Activated CD8-positive, alpha-beta memory T cell treated with anti-CD3 and anti-CD28 coated beads for 1 hour (primary cell): ENCODE measurements at places on chromosomes 12 and 14.

DNA sequence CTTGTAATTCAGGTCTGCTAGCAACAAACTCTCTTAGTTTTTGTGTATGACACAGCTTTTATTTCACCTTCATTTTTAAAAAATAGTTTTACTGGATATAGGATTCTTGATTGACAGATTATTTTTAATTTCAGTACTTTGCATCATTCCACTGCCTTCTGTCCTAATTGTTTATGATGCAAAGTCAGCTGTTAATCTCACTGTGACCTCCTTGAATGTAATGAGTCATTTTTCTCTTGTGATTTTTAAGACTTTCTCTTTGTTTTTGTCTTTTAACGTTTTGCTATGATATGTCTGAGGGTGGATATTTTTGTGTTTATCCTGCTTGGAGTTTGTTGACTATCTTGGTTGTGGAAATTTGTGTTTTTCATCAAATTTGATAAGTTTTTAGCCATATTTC, 126.3 kb upstream of the FBXO33 start:
- DNase-seq: no peak

GRCh38 chr12:18320976-18321375, 59.7 kb downstream of the PIK3C2G start:
- DNase-seq: no peak

- no peak for DNase-seq
These were observed 199.7 kb upstream of the HMGA2 start for GRCh38 chr12:65624554-65625086.

DNA sequence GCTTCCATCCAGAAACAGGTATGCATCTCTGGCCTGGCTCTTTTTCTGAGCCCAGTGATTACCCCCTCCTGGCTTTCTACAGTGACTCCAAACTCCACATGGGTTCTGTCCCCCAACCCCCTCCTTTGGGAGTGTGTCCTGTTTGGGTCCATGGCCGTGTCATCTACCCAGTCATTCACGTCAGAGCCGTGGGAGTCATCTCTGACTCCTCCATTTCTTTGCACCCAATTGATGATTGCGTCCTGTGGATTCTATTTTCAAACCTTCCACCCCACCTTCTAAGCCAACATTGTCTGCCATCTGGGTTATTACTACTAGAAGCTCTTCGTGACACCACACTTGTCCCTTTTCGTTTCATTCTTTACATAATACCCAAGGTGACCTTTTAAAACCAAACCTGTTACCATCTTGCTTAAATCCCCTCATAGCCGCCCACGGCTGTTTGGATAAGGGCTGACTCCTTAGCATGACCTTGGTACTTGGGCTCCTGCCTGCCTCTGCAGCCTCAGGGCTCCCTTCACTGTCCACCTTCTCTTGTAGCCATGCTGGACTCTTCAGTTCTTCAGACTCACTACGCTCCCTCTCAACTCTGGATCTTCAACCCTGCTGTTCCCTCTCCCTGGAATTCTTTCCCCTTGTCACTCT, 38.1 kb upstream of the NT5DC3 start:
- DNase-seq: no peak

- no peak for DNase-seq
These were observed 100.9 kb upstream of the PARP11 start for GRCh38 chr12:3973973-3974644.

- DNase-seq: no peak
These were observed 67.2 kb downstream of the HECTD4 start for GRCh38 chr12:112314981-112315380.

DNA sequence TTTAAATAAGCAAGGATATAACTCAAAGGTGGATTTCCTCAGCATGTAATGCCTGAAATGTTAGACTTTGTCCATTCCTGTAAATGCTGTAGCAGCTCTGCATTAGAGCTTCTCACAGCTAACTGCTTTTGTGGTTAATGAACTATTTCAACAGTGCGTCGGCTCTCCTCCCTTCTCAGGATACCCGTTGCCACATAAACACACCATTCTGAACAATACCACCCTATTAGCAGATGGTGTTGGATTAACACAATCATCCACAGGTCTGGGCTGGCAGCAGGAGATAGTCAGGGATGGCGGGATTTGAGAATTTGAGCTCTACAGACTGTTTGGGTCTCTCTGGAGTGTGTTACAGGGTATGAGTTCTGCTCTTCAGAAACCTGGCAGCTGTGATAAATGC, 33.5 kb upstream of the C12orf42 start:
- DNase-seq: no peak

DNA sequence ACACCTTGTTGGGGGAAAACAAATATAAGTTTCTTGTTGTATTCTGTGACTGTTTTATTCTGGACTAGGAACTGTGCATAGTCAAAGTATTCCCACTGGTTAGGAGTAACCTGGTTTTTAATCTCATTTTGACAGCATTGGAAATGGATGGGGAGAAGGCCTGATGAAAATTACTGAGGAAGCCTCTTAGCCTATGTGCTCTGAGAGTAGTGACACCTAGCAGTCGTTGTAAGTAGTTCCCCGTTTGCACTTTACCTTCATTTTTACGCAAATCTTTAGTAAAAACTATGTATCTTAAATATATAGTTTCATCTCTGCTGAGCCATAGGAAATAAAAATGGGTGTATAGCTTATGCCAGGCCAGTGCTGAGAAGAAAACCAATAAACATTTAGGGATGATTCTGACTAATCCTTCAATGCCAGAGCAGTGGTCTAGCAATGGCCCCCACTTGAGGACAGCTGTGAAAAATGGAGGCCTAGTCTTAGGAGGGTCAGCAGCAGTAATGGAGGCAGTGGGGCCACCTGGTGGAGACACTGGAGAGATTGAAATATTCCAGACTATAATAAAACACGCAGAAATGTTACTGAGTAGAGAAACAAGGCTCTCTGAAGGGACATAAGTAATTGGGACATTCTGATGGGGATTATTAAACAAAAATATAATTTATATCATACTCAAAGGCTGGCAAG, 133.2 kb upstream of the NOVA1 start:
- no peak for DNase-seq

DNA sequence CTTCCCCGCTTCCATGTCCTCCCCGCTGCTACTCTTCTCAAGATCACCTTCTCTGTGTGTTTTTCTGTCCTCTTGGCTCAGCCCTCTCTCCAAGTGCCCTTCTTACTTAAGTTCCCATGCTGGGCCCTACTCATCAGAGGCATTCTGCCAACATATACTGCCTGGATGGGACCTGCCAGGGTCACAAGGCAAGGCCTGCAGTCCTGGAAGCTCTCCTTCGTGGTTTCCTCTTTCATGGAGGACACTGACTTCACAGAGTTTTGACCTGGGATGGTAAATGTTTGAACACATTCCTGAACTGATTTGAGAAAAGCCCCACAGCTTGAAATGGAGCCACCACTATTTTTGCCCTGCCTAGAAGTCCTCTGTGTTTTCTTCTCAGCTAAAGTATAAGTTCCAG, 140.9 kb downstream of the TMEM30B start:
- no peak for DNase-seq

- no peak for DNase-seq
These were observed 221.0 kb downstream of the PTPRO start for GRCh38 chr12:15543347-15543746.

DNA sequence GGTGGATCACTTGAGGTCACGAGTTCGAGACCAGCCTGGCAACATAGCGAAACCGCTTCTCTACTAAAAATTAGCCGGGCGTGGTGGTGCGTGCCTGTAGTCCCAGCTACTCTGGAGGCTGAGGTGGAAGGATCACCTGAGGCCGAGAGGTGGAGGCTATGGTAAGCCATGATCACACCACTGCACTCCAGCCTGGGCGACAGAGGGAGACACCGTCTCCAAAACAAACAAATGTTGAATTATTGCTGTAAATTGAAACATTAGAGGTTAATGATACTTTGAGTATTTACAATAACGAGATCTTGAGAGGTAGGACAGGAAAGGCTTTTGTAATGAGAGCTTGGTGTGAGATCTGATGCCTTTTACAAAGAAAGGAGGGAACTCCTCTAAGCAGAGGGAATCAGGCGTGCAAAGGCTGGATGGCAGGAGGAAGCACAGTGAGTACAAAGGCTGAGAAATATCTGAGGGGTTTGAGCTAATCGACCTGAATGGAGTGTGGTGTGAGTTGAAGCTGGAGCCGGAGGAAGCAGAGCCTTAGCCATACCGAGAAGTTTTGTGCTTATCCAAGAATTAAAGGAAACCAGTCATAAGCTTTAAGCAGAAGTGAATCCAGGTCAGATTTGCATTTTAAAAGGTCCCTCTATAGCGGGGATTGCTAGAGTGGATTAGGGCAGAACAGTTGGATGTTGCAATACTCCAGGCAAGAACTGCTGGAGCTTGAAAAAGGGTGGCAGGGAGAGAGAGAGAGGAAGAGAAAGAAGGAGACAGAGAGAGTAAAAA, 1.1 kb downstream of the RHNO1 start:
- DNase-seq: no peak

DNA sequence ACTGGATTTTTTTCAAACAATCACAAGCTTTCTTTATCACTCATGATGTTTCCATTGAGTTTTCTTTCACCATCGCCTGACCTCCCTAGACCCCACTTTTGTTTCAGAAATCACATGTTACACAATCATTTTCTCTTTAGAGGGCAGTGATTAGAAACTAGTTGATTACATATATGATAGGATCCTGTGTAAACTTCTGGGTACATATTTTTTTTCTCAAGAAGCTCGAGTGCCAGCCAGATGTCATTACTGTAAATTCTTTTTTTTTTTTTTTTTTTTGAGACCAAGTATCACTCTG, 62.4 kb upstream of the PSMA6 start:
- no peak for DNase-seq

GRCh38 chr12:30796313-30796780, 41.6 kb upstream of the CAPRIN2 start:
- no peak for DNase-seq

DNA sequence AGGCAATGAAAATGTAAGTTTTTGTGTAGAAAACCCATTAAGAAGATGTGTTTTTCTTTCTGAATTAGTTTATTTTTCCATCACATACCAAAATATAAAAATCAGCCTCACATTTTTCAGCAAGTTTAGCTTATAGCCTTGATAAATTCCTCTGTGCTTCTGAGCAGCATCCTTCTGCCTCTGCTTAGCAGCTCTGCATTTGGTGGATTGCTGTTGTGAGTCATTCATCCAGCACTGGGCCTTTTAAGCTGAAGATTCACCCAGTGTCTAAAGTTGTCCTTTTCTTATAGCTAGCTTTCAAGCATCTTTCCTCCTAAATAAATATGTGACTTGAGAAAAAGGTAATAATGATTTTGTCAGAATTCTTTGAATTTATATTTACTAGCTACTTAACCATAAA, 206.1 kb downstream of the PCNX1 start:
- DNase-seq: no peak

DNA sequence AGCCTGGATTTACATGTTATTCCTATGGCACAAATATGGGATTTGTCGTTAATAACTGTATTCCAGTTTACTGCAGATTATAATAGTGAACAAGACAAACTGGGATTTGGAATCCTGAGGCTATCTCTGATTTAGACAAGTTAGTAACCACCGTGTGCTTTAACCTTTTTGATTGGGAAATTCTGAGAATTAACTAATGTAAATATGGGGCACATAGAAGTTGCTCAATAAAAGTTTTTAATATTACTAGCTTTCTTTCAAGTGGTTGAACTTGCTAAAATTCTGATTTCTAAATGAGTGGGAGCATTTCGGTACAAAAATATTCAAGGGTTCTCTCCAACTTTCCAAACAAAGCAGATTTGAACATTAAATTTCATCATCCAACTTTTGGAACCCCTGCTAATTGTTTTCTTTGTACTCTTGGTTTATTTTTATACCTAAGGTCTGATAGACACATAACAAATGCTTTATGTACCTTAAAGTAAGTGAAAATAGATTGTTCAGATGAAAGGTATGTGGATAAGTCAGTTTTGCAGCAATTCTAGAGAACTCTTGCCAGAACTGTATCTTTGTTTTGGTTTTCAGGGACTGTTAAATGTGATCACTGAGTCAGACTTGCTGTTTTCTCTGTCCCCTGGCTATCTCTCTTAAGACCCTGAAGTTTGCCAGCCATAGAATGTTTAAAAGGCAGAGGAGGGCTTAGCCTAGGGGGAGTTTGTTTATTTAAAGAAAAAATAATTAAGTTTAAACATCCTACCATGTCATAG, 57.5 kb downstream of the FRS2 start:
- no peak for DNase-seq

DNA sequence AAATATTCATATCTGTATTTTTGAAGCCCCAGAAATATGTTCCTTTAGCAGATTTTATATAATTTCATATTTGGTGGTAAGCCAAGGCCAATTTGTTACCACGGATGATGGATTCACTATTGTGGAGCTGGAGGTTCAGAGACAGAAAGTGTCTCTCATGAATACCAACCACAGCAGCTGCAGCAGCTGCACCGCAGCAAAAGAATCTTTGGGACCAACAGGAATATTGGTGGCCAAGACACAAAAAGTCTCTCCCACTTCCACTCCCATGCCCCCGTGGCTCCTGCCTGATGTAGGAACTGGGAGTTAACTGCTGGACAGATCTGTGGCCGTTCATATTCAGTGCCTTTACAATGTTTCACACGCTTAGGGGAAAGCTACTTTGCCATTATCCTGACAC, 155.3 kb downstream of the ADAMTS20 start:
- no peak for DNase-seq

GRCh38 chr14:61520576-61520975, 174.7 kb upstream of the HIF1A start:
- no peak for DNase-seq

DNA sequence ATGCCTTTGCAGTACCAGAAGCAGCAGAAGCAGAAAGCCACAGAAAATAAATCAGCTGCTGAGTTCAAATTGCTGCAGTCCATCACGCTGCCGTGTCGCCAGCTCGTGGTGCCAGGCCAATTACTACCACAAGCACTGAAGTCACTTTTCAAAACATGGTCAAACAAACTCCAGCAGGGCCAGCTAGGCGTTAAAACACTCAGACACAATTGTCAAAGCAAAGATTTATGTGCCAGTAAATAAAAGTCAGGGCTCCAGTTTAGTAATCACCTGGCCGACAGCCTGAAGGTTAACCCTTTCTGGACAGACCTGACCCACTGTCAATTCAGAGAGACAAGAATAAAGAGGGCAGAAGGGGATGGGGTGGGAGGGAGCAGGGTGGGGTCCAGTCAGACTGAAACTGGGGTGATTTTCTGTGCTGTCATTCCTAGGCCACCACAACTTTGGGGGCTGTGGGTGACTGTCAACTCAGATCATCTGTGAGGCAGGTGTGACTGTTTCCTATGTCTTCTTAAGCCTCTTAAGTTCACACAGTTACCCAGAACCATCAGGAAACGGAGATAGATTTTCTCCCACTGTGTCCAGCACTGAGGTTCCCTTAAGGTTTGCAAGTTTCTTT, 109.8 kb upstream of the FUT8 start:
- DNase-seq: no peak

- peak; percentile 52 for DNase-seq
These were observed 11.3 kb upstream of the SLC38A2 start for GRCh38 chr12:46383654-46384450.

- no peak for DNase-seq
These were observed 306.7 kb downstream of the NUAK1 start for GRCh38 chr12:105832021-105832420.

- DNase-seq: peak; percentile 33
These were observed 602 bp downstream of the APEX1 start for GRCh38 chr14:20455355-20456300.

GRCh38 chr12:24760162-24760561, 188.7 kb downstream of the BCAT1 start:
- no peak for DNase-seq
